ENCODE measurements at places on chromosomes 7 and 10. TPM values are rescaled to one million over a fixed set of nuclear protein-coding genes. Genes with fewer than 3 reads are reported as not detected.
A peak's percentile ranks its signal among the peaks of the same experiment; 100 is the strongest.

DNA sequence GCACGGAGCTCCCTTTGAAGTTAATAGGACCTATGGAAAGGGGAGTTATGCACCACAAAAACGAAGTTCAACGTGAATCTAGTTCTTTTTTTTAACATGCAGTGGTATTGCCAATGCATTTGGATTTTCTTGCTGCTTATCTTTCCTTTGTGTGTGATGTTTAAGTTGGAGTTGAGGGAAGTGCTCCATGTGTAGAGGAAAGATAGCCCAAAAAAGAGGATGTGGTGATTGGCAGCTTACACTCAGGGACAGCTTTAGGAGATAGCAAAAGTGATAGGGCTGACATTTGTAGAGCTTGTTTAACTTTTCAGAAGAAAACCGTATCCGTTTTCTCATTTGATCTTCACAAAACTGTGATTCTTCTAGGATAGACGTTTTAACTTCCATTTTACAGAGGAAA, 101.3 kb downstream of the MDFIC start:
- DNase-seq, result no peak

GRCh38 chr7:88344956-88345832, 38.5 kb upstream of the STEAP4 start:
- DNase-seq, result peak; percentile 17

DNA sequence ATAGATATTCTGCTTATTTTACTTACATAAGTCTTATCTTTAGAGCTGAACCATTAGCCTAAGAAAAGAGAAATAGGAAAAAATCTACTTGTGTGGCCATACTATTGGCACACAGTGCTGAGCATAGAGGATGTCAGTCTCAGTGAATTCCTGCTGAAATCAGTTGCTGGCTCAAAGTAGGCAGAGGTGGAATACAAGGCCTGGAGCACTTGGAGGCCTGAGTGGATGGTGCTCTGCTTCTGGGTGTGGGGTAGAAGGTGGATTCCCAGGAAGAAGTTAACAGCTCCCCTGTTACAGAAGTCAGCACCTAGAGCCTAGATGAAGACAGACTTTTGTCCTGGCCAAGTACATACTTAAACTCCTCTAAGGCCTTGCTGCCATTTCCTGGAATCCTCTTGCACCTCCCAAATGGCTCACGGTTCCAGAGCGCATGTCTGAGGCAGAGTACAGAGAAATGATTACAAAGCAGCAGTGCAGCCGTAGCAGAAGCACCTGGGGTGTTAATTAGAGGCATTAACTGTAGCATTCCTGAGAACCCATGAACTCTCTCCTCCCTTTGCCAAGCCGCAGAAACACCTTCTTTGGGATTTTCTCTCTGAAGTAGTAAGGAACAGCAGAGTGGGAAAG, 18.0 kb upstream of the XPNPEP1 start:
- no peak for DNase-seq

DNA sequence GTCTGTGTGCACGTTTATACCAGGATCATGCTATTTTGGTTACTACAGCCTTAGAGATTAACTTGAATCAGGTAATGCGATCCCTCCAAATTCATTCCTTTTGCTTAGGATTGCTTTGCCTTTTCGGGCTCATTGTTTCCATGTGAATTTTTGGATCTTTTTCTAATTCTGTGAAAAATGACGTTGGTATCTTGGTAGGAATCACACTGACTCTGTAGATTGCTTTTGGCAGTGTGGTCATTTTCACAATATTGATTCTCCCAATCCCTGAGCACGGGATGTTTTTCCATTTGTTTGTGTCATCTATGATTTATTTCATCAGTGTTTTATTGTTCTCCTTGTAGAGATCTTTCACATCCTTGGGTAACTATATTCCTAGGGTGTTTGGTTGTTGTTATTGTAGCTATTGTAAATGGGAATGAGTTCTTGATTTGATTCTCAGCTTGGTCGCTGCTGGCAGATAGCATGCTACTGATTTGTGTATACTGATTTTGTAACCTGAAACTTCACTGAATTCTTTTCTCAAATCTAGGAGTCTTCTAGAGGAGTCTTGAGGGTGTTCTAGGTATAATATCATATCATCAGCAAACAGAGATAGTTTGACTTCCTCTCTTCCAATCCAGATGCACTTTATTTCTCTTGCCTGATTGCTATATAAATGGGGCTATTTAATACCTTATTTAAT, 18.2 kb downstream of the SNX8 start:
- no peak for DNase-seq

DNA sequence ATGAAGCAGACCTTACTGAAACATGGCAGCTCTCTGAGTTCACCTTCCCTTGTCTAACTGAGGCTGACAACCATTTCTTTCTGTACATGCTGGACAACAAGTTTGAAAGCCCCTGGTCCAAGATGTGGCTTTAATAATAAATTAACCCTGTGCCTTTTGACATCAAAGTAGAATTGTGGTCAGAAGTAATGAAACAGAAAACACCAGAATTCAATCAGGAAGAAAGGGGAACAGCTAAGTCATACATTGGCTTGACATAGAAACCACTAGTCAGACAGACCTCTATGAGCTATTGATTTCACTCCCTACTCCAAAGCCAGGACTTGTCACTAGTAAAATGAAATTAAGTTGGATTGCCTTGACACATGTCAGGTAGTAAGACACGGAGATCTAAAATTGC, 175.2 kb upstream of the ASAH2 start:
- no peak for DNase-seq

DNA sequence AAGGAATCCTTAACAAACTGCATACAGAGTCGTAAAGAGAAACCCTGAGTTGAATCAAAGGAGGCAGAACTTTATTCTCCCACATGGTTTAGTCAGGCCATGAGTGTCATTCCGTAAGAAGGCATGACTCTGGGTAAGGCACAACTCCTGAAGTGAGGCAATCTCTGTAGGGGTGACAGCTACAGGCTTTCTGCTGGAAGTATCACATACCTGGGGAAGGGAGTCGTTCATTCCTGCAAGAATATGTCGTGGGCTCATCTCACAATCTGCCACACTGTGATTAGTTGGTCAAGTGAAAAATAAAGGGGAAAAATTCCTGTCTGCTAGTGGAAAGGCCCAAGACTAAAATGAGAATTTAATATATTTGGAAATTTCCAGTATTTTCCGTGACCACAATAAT, 392.6 kb downstream of the POM121L12 start:
- DNase-seq, result no peak

- peak; percentile 6 for DNase-seq
Observed at GRCh38 chr10:61411706-61412105, 41.5 kb downstream of the TMEM26 start.

- DNase-seq, result no peak
Observed at GRCh38 chr10:69939061-69939460, 113.6 kb upstream of the MACROH2A2 start.

DNA sequence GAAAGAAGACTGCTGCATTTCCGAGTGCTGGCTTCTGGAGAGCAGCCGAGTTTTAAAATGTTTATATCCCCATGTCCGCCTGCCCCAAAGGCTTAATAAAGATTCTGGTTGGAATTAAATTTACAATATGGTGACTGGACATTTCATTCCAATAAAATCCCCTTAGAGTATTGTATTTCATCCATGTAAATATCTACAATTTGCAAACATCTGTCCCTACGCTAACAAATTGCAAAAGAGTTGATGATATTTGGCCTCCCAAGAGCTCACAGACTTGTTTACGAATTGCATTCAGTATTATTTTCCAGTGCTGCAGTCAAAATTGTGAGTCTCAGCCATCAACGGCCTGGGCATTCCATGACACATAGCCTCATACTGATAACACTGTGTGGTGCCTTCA, 50.1 kb downstream of the PLEKHS1 start:
- DNase-seq, result no peak

DNA sequence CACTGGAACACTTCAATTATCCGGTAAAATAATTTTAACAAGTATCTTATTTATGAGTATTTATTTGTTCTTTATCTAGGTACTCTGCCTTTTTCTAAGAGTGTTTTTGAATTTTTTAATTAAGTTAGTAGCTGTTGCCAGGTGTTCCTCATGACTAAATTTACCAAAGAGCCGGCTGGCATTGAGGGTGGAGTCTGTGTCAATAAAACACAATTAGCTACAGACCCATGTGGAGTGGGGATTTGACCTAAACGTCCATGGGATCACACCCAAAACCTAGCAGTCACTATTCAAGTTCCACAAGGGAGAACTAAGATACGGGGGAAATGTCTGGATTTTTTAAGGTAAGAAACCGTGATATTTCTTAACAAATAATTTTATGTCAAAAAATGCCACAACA, 9.8 kb downstream of the SLC16A12 start:
- no peak for DNase-seq

DNA sequence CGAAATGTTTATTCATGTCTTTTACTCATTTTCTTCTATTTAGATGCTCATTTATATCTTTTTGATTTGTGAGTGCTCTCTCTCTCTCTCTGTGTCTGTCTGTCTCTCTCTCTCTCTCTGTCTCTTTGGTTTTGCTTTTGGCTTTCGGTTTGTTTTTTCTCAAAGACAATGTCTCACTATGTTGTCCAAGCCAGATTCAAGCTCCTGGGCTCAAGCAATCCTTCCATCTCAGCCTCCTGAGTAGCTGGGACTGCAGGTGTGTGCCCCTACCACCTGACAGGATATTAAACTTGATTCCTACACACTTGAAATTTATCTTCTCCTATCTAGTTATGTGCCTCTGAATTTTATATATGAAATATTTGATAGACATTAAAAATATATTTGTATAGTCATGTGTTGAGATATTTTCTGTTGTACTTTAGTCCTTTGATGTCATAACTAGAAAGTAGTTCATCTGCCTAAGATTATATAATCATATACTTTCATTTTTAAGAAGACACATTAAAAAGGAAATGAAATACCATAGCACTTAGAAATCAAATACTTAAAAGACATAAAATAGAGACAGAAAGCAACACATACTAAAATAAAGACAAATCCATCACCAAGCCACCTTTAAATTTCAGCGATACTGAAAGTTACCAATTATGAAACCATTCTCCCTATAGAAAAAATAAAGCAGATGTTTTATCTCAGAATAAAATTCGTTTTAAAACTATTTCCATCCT, 68.1 kb upstream of the SFMBT2 start:
- DNase-seq, result no peak

- peak; percentile 58 for DNase-seq
Observed at GRCh38 chr7:7861211-7861633, 107.4 kb upstream of the GLCCI1 start.

DNA sequence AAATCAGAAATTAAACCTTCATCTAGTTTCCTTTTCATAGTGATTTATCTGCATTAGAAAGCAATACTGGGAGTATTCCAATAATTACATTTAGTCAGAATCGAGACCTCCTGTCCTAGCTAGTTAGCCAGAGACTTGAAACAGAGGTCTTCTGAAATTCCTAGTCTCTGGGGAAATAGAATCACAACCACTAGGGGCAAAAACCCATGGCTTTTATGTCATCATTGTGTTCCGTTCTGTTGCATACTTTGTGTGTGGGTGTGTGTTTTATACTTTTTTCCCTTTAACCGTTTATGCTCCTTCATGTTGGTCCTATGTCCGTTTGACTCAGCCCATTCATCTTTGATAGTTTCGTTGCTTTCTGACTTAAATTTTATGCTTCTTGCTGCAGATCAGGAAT, 79.8 kb downstream of the RALA start:
- DNase-seq, result no peak

- DNase-seq, result no peak
Observed at GRCh38 chr10:96896884-96897589, 64.9 kb downstream of the LCOR start.

DNA sequence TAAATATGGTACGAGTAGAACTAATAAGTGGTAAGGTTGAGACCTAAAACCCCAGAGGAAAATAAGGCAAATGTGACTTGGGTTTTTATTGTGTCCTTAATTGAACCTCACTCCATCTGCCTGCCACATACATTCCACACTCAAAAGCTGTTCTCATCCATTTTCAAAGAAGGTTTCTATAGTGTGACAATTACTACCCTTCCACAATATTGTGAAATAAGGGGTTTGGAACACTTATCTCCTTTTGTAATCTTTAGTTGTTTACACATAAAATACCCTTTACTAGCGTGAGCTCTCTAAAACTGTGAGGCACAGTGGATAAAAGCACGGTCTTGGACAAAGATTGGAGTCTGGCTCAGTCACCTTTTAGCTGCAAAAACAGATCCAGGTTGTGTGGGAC, 166.6 kb downstream of the THSD7A start:
- peak; percentile 18 for DNase-seq

Gene AGR3
- not detected for total RNA-seq

Gene ZNF488
- total RNA-seq, result not detected

Gene CTTNBP2
- 3.2 TPM for total RNA-seq

Gene TMEM236
- total RNA-seq, result under 0.01 TPM

Gene TLX1
- total RNA-seq, result not detected

Gene MBL2
- not detected for total RNA-seq
